ENCODE measurements at places on chromosomes 5 and 9. TPM values are rescaled to one million over a fixed set of nuclear protein-coding genes. Genes with fewer than 3 reads are reported as not detected.

- no peak for DNase-seq
Measured at GRCh38 chr9:126325821-126326220, 808 bp upstream of the MVB12B start.

GRCh38 chr5:28967848-28968247 lies 1929.5 kb upstream of the CDH9 start:
- no peak for DNase-seq

DNA sequence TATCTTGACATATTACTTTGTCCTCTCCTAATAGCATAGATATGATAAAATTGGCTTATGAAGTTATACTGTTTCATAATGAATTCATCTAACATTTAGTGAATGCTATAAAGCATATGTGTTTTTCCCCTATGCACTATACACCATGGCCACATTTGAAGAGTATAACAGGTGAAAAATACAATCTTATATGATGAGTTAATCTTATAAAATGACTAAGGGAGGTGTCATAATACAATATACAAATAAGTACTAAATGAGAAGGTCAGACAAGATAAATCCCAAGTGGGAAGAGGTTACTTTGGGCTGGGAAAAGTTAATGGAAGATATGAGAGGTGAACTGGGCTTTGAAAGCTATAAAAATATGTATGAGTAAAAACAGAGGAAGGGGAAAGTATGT lies 174.4 kb downstream of the PCSK1 start:
- DNase-seq, result no peak

- no peak for DNase-seq
Measured at GRCh38 chr5:82834151-82834550, 243.0 kb downstream of the TMEM167A start.

The PCDHGB6 gene
- 5.2 TPM for total RNA-seq

The ELOVL7 gene
- 2.0 TPM for total RNA-seq

DNA sequence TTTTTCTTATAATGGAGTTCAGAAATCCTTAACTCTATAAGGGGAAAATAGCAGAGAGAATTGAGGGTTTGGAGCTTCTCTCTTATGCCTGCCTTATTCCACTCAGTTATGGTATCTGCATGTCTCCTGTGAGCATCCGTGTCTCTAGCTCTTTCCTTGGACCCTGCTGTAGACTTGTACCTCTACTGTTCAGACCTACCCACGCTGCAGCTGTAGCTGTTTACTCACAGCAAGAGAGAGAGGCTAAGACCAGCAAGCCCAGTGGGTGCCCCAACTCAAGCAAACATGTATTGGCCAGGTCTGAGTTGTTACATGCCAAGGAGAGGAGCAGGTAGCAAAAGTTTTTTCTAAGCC lies 7.1 kb upstream of the PCSK1 start:
- DNase-seq, result no peak

DNA sequence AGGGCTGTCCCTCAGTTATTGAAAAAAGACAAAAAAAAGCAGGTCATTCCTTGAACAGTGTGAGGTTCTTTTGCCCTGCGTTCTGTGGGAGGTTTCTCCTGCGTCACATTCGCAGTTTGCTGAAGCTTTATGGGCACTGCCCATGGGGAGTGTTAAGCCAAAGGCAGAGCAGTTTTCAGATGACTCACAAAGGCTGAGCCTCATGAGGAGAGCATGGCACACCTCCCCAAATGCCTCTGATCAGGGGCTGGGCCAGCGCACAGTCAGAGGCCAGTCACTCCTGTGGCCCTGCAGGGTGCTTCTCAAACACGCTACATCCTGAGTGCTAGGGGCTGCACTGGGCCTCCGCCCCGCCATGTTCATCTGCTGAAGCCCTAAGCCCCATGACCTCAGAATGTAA lies 38.4 kb downstream of the IRX1 start:
- no peak for DNase-seq

The CDC25C gene
- total RNA-seq, result 0.21 TPM

- no peak for DNase-seq
Measured at GRCh38 chr9:4306066-4306776, 6.4 kb upstream of the GLIS3 start.

The FOXD1 gene
- 0.09 TPM for total RNA-seq

- DNase-seq, result no peak
Measured at GRCh38 chr9:69339620-69340019, 14.6 kb downstream of the ENTREP1 start.

The NR4A3 gene
- 92.1 TPM for total RNA-seq

GRCh38 chr9:105967797-105968196 lies 273.5 kb downstream of the TMEM38B start:
- no peak for DNase-seq

GRCh38 chr9:111147041-111147440 lies 108.8 kb upstream of the LPAR1 start:
- no peak for DNase-seq

DNA sequence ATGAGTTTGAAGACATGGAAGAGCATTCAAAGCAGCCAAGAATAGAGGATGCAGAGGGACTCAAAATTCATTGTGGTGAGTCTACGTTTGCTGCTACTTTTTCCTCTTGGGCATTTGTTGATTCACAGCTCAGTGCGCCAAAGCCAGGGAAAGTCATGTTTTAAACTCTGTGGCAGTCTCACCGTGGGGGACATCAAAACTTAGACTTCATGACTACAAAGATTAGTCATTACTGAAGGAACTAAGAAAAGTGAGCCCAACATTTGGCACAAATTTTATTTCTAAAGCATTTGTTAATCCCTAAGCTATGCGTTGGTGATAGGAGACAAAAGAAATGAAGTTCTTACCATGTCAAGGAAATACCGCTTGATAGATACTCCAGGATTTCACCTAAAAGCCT lies 73.7 kb upstream of the MTAP start:
- DNase-seq, result no peak

- no peak for DNase-seq
Measured at GRCh38 chr9:114130624-114131277, 24.6 kb upstream of the COL27A1 start.

DNA sequence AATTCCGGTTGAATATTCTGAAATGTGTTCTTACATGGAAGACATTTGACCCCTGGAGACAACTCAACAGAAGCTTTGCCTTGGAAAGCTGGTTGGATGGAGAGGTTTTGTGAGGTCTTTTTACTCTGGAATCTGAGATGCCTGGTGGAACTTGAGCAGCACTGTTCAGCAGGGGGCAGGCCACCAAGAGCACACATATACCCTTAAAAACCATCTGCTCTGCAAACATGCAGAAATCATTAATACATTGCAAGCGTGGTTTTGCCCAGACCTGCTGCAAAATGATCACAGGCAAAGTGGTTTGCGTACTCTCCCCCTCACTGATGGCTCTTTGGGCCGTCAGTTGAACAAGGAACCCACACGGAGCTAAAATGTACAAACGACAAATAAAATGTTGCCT lies 32.8 kb upstream of the DAP start:
- no peak for DNase-seq

DNA sequence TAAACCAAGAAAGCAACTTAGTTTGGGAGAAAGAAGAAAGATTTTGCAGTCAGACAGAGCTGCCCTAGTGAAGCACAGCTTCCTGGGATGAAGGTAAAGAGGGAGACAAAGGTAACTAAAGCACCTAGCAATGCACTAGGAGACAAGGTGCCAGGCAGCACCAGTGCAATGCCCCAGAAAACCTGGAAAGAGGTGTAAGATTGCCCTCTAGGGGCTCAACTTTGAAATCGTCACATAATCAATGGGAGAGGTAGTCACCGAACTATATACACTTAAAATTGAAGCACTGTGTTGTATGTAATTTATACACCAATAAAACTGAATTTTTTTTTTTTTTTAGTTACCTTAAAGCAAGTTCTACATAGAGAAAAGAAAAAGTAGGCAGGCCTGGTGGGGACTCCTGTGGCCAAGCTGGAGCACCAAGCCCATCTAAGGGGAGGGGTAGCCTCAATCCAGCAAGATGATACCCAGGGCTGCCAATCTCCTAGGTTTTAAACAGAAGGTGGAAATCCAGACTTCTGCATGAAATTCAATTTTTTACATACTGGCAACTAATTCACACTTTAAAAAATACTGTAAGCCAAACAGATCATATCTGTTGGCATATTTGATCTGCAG lies 48.2 kb downstream of the CDK5RAP2 start:
- no peak for DNase-seq

- DNase-seq, result no peak
Measured at GRCh38 chr9:134666831-134667230, 25.2 kb downstream of the COL5A1 start.

DNA sequence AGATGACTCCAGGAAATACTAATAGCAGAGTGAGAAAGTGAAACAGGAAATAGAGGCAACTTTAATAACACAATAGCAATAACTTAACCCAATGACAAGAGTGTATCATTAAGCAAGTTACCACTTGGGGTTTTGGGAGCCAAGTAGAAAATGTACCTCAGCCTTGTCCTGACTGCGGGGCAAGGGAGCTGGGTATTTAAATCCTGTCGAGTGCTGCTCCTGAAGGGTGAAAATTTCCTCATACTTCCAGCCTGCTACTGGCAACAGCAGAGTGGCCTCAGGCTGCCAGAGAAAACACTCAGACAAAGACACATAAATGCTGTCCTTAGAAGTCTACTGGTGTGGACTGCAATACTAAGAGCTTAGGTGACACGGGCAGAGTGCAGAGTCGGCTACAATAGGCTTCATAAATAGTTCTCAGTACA lies 112.5 kb upstream of the EMB start:
- peak; percentile 17 for DNase-seq

The CCDC192 gene
- not detected for total RNA-seq

GRCh38 chr5:43353668-43354067 lies 40.5 kb upstream of the HMGCS1 start:
- no peak for DNase-seq

DNA sequence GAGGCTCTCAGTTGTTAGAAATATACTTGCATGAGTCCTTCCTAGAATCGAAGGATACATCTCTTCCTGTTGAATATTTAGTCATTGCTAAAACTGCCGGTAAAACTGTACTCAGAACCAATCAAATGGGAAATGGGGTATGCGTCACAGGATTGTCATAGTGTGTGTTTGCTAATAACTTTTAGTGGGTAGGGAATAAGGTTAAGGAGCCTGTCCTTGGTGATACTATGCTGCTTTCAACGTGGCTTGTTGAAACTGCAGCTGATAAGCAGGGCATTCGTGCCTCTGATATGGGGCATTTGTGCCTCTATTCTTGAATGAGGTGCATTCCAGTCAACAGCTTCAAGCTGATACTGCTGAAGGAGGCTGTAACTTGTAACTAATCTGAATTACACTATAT lies 26.6 kb downstream of the HABP4 start:
- no peak for DNase-seq

- DNase-seq, result no peak
Measured at GRCh38 chr9:85204176-85204575, 534.6 kb downstream of the NTRK2 start.

DNA sequence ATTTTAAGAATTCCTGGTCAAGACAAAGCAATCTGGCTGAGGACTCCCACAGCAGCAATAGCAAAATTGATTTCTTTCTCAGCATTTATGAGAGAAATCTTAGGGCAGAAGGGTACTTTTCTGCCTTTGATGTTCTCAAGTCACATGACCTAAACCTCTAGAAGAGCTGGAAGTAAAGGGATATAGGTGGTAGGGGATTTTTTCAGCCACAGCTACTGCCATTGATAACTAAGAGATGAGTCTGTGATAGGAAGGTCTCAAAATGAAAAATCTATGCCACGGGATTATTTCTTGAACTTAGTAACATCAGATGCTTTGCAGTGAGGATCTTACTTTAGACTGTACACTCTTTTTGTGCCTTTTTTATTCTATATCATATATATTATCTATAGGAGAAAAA lies 35.6 kb downstream of the IL6ST start:
- no peak for DNase-seq

The PCDHA9 gene
- 0.05 TPM for total RNA-seq

GRCh38 chr5:160342413-160342941 lies 27.9 kb downstream of the C1QTNF2 start:
- DNase-seq, result no peak

DNA sequence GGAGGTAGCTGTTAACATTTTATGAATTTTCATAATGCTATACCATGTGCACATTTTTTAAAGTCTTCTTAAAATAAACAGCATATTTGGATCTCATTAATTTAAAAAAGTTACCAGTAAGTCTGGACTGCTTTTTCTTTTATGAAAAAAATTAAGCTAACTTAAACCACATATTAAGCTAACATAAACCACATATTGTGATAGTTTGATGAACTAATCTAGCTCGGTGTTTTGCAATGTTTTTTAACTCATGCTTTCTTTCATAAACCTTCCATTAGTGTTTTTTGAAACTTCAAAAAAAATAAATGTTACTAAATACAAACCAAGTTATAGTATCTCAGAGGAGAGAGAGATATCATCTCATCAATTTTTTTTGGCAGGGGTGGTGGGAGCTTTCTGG lies 26.5 kb downstream of the POLK start:
- no peak for DNase-seq

GRCh38 chr5:158268286-158268685 lies 409.3 kb upstream of the CLINT1 start:
- DNase-seq, result no peak

DNA sequence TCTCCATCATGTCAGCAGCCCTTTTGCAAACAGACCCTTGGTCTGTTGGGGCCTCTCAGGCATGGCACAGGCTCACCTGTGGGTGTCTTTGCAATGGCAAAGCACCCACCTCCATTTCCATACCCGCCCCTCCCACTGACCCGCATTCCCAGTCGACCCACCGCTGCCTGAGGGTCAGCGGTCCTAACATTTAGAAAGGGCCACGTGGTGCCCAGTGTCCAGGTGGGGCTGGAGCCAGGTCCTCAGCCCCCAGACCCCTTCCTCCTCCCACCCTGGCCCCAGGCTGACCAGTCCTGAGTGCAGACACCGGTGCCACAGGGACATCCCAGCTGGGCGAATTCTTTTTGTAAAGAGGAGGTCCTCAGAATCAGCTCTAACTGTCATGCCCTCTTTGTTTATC lies 43.3 kb upstream of the CEP72 start:
- no peak for DNase-seq

DNA sequence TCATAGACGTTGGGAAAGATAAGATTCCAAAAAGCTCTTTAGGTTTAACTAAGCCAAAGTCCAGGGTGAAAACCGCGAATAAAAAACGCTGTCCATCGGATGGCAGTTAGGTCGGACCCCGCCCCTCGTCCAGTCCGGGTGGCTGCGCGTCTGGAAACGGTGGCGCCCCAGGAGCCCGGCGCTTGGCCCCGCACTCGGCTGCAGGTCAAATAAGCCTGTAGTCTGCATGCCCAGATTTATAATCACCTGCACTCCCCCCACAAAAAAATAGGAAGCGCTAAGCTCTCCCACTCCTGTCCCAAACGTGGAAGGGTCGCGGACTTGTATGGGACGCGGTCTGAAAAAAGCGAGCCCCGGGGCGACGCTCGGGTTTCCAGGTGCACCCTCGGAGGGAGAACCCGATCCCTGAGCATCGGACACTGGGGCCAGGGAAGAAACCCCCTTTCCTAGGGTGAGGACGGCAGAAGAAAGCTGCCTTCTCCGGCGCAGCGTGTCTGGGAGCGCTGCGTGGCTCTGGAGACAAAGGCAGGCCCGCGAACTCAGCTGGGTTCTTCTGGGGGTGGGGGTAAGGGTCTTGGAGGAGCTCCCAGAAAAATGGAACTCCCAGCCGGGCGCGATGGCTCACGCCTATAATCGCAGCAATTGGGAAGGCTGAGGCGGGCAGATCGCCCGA lies 923 bp upstream of the ZBTB5 start:
- DNase-seq, result peak; percentile 73

The FAM169A gene
- total RNA-seq, result 5.0 TPM

Data from left cardiac atrium (tissue), 4 donors.